Stimulated activated CD8-positive, alpha-beta memory T cell treated with anti-CD3 and anti-CD28 coated beads, Interleukin-2, amount 100 ng/mL, for 48 hours (primary cell): ENCODE measurements at places on chromosomes 3 and 15.

GRCh38 chr3:184814214-184814613, 2.2 kb downstream of the VPS8 start:
- no peak for DNase-seq

- no peak for DNase-seq
Observed at GRCh38 chr15:60744826-60745460, 266.0 kb upstream of the ICE2 start.

- DNase-seq = no peak
Observed at GRCh38 chr3:128083980-128084674, 31.9 kb downstream of the SEC61A1 start.

DNA sequence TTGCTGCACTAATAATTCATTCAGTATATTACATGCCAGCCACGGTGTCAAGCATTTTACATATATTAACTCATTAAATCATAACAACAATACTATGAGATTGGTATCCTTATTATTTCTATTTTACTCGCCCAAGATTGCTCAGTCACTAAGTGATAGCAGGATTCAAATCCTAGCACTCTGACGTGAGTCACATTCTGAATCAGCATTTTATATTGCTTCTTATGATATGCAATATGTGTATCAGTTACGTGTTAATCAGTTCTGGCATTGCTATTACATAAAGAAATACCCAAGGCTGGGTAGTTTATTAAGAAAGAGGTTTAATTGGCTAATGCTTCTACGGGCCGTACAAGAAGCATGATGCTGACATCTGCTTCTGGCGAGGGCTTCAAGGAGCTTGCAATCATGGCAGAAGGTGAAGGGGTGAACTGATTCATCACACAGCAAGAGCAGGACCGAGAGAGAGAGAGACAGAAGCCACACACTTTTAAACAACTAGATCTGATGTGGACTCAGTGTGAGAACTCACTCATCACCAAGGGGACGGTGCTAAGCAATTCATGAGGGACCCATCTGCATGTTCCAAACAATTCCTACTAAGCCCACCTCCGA, 166.5 kb upstream of the TMCO5A start:
- DNase-seq = no peak

GRCh38 chr3:177931346-177931745, 604.9 kb upstream of the KCNMB2 start:
- no peak for DNase-seq

DNA sequence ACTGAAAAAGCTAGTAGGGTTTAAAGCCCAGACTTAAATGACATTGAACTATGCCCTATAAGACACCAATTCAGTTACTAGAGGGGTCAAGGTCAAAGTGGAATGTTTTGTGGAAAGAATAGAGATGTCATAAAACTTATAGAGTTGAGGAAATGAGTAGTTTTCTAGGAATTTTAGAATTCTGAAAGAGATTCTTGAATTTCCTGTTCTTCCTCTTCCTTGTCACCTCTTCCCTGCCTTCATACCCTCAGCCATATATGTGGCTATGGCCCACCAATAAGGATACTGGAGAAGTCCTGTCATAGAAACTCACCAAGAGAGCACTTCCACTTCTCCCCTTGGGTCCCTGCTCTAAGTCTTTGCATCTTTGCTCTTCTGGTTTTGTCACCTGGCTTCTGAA, 104.9 kb upstream of the TGFBR2 start:
- DNase-seq = no peak

- no peak for DNase-seq
Observed at GRCh38 chr15:83887404-83887803, 233.5 kb downstream of the ADAMTSL3 start.

- DNase-seq = no peak
Observed at GRCh38 chr3:58658508-58658907, 8.1 kb downstream of the FAM3D start.

DNA sequence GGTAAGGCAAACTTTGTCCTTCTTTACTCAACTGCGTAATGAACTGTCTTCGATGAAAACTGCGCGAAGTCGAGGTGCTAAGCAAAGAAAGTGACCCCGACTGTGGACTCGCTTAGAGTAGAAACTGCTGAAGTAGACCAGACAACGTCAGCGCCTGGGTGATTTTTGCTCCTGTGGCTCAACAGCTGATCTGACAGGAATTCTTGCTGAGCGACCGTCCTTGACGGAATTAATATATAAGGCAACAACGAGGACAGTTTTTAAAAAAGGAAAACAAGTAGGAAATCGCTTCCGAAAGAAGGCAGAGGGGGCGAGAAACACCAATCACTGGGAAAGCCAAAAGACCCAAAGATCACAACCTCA, 541 bp downstream of the RPS27L start:
- DNase-seq = no peak

DNA sequence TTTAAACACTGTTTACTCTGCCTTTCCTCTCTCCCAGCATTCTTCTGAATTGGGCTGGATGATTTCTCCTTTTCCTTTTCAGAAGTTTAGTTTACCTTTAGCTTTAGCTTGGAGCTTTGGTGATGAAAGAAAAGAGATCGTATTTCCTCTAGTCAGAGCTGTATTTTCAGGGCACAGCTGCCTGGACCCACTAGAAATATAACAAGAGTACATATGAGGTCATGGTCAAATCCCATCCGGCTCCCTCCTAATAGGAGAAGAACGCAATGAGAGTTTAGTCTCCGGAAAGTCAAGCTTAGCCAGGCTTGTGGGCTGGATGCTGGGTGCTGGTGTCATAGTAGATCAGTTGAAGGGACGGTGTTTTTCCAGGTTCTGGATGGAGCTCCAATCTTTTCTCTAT, 177.1 kb upstream of the PFN2 start:
- no peak for DNase-seq

GRCh38 chr3:170092907-170093306, 55.1 kb downstream of the GPR160 start:
- DNase-seq = no peak

DNA sequence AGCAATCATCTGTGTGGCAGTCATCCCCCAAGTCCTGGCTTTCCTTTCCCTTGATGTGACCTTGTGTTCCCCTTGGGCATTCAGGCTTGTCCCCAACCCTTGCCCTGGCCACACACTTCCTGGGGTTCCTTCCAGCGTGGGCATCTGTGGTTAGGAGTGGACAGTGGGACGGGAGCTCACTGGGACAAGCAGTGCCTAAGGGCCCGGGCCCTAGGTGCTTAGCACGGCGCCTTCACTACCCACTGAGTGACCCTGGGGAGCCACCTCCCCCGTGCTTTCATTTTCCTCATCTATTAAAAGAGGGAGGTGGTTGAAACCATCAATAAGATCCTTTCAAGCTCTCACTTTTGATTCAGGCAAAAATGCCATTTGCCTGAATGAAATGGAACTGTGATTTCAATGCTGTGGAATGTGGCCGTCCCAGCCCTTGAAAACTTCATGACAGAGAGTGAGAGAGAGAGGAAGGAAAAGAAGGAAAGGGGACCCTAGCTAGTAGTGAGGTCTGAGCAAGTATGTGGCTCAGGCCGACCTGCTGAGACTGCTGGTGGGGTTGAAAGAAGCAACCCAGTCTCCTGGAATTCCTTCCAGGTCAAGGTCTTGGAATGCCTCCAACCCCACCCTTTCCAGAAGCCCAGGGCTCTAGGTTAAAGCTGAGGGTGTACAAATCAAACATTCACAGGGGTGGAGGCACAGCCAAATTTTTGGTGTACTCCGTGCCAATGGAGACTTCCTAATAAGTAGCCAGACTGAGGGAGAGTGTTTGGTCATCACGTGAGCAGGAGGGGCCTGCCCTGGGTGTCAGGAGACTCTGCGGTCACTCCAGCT, 302.9 kb downstream of the TLE3 start:
- no peak for DNase-seq

GRCh38 chr3:105976196-105976595, 107.4 kb upstream of the CBLB start:
- DNase-seq = no peak
